Fibroblast of skin of right quadriceps (primary cell): ENCODE measurements at places on chromosomes 12 and 14.
A peak's percentile ranks its signal among the peaks of the same experiment; 100 is the strongest.

GRCh38 chr12:85310456-85311076 is 30.5 kb downstream of the ALX1 start:
- peak; percentile 3 for DNase-seq

DNA sequence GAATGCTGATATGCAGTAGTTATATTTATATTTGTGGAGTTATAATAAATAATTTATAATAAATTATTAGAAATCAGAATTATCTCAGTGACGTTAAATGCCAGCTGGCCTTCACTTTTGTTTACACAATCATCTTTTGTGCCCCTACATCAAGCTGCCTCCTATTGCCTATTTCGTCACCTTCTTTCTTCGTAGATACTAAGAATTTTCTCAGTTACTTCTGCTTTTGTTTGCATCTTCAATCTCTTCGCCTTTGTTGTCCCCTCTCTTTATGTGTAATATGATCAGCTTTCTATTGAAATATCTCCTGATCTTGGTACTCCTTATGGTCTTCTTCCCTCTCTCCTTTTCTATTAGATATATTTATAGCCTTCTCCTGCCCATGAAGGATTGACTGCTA is 197.0 kb downstream of the ERC1 start:
- no peak for DNase-seq

DNA sequence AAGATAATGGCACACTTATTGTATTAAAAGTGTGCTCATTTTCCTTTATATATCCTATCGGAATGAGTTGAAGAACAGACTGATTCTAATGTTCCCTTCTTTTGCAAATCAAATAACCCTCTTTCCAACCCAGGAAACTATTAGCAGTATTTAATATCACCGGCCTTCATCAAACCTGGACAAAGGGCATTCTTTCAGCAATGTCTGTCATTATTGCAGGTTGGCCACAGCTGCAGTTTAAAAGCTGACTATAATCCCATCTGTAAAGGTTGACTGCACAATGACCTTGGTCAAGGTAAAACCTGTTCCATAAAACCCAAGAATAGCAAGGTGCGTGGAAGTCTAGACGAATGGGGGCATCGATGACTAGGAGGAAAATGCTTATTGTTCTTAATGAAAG is 472.3 kb upstream of the SOX5 start:
- no peak for DNase-seq

GRCh38 chr12:29895966-29896365 is 112.2 kb upstream of the TMTC1 start:
- DNase-seq = no peak

DNA sequence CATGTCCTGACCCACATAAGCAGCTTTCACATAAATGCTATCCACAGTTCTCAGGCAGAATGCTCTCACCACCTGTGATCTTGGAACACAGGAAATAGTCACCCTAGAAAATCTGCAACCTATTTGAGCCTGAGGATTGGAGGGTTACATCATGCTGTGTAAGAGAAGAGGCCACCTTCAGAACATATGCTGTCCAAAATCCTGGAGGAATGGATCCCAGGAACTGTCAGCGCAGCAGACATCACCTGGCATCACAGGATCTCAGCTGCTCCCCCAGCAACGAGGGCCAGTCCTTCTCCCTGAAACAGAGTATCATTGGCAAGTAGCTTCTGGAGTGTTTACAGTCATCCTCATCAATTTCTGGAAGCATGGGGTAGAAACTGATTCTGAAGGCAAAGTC is 63.2 kb upstream of the LTA4H start:
- no peak for DNase-seq

DNA sequence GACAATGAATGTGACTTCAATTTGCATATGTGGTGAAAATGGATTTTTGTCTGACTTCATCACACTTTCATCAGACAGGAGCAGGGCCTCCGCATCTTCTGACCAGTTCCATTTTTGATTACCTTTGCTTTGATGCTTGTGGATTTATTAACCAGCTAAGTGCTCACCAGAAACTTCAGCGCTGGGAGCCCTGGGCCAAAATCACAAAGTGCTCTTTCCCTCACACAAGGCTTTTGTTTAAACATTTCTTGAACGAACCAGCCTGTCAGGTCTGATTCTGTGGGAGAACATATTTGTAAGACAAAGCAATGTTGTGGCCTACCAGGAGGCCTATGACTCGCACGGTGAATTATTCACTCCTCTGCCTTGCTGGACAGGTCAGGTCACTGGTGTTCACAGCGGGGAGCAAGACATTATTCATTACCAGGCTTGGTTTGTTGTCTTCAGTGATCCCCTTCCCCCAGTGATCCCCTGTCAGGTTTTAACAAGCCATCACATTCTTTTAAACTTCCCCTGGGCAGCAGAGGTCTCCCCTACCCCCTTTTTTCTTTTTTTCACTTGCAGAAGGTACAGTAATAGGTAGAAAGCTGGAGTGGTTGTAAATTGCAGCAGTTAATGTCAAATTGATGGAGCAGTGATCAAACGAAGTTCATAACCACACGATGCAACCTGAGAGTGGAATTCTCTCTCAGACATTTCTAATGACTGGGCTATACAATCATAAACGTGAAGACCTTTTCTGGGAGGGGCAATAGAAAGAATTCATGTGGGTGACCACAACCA is 167.5 kb upstream of the PRICKLE1 start:
- DNase-seq = peak; percentile 94

- DNase-seq = peak; percentile 19
These were observed 752 bp downstream of the PRICKLE1 start for GRCh38 chr12:42588524-42589464.

DNA sequence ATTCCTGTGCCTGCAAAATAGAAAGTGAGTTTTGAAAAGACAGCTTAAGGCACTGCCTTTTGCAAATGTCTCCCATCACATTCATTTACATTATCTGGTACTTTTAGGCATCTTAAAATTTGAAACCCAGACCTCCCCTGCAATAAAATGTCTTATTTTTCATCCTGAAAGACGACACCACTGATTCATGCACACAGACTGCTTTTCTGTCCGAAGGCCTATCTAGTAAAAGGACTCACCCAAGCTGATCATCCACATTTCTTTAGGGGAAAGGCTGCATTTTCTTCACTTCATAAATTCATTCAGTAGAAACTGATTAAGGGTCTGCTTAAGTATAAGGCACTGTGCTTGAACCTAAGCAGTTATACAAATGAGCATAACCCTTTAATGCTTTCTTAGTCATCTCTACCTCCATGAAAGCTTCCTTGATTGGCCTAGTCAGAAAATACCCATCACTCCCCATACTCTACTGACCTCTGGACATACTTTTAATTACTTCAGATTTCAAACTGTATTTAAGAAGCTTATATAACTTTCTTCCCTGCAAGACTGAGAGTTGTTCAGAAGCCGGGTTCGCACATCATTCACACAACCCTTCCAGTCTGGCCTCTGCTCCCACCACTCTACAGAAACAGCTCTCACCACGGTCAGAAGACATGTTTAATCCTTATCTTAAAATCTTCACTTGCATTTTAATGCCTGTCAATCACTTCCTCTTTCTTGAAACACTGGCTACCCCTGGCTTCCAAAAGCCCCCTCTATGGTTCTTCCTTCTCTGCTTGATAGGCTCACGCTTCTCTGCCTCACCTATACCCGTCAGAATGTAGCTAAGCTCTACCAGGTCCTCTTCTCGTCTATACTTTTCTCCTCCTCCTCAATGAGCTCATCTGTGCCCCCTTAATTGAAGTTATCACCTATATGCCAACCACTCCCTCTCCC is 288.6 kb downstream of the MED13L start:
- DNase-seq = no peak

DNA sequence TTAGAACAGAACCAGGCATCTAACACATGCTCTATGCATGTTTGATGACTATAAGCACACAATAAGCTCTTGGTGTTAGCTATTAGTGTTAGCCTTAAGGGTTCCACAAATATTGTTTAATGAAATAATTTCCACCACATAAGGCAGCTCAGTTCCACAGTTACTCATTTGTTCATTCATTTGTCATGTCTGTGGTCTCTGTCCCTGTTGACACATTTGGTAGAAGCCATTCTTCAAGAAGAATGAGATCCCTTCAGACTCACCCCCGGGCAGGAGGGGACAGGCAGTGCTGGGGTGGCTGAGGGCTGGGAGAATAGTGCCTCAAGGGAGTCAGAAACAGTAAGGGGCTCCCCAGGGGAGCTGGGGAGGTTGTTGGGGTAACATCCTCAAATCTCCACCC is 3.7 kb upstream of the FAIM2 start:
- no peak for DNase-seq

GRCh38 chr12:29581631-29582030 is 84.1 kb upstream of the OVCH1 start:
- peak; percentile 25 for DNase-seq
